ENCODE measurements at places on chromosomes 2 and 18.

- no peak for ATAC-seq
Observed at GRCh38 chr2:8496617-8497016, 185.2 kb upstream of the ID2 start.

GRCh38 chr2:172103471-172104272 lies 972 bp upstream of the DLX2 start:
- ATAC-seq, result no peak

DNA sequence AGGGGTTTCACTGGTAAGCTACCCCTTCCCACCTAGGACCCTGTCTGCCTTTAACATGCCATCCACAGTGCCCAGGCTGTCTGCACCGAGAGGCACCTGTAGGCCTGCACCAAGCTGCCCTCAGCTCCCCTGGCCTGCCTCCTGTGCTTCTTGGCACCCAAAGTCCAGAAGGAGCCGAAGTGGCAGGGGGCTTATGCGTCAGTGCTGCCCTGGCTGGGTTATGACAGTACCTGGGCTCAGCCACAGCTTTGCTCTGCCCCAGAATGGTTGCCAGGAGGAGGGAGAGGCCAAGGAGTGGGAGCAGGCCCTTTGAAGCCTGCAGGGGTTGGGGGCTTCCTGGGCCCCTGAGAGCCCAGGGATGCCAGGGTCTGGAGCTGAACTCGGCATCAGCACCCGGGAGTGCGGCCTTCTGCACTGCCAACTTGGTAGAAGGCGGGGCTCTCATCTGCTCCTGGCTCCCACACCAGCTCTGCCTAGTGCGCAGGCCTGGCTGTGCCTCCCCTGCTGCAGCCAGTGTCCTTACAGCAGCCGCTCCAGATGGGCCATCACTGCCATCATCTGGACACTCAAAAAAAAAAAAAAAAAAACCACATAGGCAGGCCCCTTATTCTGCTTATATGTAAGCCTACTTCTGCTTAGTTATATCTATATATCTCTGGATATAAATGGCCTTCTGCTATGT lies 155.4 kb downstream of the THSD7B start:
- no peak for ATAC-seq

DNA sequence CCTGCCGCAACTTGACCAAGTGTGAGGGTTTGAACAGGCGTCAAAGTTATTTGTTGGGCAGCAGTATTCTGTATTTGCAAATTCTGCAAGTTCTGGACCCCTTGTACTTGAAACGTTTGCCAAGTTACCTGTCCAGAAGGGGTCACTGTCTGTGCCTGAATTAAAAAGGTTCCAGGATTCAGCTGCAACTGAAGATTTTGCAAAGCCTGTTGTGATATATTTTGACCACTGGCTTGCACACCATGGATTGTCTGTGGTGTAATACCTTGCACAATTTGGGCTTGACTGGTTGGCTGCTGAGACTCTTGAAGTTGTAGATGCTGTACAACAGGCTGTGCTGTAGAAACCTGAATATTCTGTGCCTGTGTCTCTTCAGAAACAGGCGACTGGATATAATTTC lies 10.2 kb downstream of the SP3 start:
- no peak for ATAC-seq

DNA sequence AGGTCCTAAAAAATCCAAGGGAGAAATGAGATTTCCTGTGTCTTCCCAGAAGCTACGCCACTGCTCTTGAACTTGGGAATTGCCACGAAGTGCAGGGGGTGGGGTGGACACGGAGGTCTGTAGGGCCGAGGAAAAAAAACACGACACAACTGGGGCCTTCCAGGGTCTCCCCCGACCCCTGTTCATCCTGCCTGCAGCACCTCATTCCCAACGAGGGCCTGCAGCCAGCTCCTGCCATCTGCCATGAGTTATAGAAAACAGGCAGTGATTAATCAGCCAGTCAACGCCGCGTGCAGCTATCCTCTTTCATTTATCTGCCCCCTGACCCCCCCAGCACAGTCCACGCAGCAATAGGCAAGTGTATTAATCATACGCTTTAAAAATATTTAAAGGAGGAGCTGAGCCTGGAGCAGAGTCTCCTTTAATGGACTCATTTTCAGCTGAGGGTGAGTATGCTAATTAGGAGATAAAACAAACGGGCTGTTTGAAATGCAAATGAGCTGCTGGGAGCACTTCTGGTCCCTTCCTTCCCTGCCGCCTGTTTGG lies 209.9 kb downstream of the TFCP2L1 start:
- peak; percentile 80 for ATAC-seq

DNA sequence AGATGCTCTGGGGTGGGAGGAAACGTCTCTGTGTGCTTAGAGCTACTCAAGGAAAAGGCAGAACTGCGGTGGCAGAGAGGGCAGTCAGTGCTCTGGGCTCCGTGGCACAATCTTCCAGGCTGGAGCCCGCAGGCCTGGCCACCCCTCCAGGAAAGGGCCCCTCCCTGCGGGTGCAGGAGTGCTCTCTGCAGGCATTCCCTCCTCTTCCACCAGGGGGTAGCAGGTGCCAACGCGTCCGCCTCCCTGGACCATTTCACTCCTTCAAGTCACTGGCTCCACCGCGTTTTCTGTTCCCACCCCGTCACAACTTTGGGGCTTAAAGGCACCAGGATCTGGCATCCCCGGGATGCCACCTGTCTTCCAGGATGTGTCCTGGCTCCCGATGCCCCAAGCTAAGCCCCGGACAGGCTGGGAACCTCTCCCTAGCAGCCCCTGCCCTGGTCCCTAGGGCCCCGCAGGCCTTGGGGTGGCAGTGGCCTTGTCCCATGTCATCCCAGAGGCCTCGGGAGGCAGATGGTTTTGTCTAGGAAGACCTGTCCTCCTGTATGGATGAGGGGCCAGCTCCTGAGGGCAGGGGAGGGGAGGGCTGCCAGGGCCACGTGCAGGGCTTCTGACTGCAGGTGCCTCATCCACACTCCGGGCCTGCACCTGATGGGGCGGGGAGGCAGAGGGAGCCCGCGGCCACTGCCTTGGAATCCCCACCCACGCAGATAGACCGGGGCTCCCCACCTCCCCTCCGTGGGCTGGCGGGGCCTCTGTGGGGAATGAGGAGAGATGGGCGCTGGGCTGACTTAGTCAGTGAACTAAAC lies 26.4 kb downstream of the KCNIP3 start:
- ATAC-seq, result no peak

- no peak for ATAC-seq
Observed at GRCh38 chr18:7678389-7678788, 111.3 kb downstream of the PTPRM start.

GRCh38 chr18:56615738-56616520 lies 22.5 kb downstream of the TXNL1 start:
- ATAC-seq, result no peak

GRCh38 chr2:128637481-128638155 lies 318.9 kb upstream of the HS6ST1 start:
- ATAC-seq, result no peak

DNA sequence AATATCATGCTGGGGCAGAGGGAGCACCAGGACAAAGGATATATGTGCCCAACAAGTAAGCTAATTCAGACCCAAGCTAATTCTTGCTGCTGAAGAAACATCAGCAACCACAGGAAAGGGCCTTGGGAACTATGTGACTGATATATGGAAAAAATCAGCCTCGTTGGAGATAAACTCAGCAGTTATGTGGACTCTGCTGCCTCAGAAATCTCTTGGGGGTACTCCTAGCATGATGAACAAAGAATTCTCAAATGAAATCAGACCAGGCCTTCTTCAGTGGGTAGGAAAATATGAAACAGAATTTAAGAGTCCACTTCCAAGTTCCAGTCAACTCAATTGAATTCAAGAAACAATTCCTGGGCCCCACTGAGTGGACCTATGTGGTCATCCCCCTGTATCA lies 367.9 kb downstream of the TNS1 start:
- ATAC-seq, result no peak

GRCh38 chr2:120442541-120442922 lies 96.6 kb downstream of the INHBB start:
- ATAC-seq, result no peak

DNA sequence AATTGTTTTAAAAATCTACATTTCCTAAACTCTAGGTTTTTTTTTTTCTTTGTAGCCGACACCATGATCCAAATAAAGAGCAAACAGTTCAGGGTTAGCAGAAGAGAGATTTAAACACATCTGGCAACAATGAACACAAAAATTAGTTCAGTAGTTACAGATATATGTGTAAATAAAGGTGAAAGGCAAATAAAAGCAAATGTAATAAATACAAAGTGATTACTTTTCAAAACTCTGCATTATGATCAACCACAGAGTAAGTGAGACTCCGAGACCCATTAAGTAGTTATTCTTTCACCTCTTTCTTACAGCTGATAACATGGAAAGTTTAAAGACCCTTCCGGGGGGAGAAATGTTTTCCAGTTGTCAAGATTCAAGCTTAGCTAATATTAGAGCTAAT lies 716 bp downstream of the CALCRL start:
- no peak for ATAC-seq

- no peak for ATAC-seq
Observed at GRCh38 chr2:214593727-214594126, 182.9 kb downstream of the VWC2L start.

DNA sequence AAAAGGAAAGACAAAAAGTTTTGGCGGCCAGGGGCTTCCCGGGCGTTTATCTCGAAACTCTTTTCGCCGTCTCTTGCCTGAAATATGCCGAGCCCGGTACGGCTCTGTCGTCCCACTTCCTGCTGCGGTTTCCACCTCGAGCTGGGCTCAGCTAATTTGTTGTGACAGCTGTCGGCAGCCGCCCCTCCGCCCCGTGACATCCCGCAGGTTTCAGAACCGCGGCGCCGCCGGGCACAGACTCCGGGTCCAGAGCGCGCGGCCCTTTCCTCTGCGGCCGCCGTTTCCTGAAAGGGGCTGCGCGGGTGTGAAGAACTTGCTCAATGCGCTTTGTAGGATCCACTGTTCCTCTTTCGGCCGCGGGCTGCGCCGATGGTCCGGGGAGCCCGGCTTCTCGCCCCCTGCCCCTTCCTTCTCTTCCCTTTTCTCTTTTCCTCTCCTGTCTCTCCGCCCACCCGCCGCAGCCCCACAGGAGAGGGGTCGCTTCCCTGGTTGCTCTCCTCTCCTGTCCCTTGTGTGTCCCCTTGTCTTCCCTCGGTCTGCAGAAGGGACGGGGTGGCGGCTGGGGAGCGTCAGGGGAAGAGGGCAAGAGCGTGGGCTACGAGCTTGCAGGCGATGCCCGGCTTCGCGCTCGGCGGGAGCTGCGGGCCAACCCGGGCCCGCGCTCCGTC lies 648 bp downstream of the ARID5A start:
- peak; percentile 70 for ATAC-seq

GRCh38 chr2:241505086-241505780 lies 3.2 kb downstream of the STK25 start:
- no peak for ATAC-seq

DNA sequence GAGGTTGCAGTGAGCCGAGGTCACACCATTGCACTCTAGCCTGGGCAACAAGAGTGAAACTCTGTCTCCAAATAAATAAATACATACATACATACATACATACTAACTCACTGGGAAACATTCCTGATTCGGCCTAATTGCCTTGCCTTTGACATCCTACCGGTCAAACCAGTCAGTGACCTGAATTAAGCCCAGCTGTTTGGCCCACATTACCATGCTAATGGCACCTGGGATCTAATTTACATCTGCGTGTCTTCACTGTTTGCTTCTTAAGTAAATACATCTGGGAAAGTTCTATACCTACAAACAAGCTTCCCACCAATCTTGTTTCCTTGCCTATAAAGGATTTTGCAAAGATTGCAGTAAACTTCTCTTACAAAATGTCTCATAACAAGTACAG lies 230.2 kb upstream of the ZC3H15 start:
- ATAC-seq, result no peak

DNA sequence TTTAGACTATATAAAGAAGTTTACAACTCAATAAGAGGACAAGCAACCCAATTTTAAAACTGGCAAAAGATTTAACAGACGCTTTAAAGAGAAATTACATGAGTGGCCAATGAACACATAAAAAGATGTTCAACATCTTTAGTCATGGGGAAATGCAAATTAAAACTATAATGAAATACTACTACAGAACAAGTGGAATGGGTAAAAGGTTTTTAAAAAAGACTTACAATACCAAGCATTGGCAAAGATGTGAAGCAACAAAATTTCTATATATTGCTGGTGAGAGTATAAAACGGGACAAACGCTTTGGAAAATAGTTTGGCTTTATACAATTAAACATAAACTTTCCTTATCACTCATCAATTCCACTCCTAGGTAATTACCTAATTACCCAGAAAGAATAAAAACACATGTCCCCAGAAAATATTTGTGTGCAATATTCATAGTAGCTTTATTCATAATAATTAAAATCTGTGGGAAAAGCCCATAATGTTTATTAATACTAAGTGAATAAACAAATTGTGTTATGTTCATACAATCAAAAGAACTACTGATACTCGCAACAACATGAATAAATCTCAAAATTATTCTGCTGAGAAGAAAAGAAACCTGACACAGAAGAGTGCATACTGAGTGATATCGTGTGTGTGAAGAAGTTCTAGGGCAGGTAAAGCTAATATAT lies 76.7 kb upstream of the MYCN start:
- no peak for ATAC-seq

DNA sequence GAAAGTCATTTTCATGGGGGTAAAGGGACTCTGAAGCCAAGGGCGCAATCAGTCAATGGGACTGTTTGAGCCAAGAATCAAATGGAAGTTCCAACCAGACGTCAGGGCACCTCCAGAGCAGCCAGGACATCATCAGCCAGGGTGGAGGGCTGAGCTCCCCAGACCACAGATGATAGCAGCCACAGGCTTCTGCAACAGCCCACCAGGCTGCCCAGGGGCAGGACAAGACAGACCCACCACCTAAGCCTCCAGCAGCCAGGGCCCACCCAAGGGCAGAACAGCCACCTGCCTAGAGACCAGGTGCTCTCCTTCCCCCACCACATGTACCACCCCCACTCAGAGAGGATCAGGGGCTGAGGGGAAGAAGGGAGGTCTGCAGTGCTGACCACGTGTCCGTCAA lies 53.8 kb upstream of the SLC66A3 start:
- ATAC-seq, result no peak

GRCh38 chr2:222844323-222844722 lies 16.5 kb upstream of the ACSL3 start:
- no peak for ATAC-seq

DNA sequence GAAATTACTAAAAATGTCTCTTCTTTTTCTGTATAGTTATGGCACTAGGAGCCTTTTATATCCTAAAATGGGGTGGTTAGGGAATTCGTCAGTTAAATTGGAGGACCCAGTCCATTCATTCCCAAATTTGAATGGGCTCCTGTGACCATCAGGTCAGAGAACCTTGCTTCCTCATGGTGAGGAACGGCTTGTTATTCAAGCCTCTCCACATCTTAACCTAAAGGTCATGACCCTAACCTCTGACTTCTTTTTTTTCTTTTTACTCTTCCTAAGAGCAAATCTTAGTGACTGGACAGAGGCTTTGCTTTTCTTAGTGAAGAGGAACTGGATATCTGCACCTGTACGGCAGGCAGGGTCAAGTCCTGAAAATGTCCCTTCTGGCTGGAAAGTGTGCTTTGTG lies 53.1 kb downstream of the GREB1L start:
- ATAC-seq, result no peak

- no peak for ATAC-seq
Observed at GRCh38 chr2:66569321-66569851, 134.5 kb downstream of the MEIS1 start.
